ENCODE measurements at places on chromosomes 3 and 15.

DNA sequence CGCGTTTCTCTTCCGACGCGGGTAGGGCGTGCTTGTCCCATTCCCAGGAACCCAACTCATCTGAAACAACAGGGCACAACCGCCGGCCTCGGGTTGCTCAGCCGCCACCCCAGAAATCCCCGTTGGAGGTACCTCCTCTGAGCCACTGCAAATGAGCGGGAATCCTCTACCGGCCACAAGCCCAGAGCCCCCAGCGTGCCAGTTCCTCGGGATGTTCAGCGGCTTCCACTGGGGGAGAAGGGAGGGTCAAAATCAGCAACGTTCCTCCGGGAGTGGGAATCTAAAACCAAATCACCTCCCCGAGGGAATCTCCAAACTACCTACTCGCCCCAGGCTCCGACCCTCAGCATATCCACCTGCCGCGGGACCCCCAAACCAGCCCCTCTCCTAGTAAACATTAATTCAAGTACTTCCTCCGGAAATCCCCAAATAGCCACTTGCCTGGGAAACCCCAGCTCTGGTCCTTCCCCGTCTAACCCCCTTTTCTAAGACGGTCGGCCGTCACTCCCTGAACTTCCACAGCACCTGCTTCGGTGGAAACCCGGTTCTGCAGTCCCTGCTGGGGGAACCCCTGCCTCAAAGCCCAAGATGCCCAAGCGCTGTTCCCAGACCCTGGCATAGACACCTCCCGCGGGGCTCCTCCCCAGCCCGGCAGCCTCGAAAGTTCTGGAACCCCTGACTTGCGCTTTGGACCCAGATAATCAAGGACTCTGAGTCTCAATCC lies 887 bp downstream of the OXTR start:
- DNase-seq, result no peak

DNA sequence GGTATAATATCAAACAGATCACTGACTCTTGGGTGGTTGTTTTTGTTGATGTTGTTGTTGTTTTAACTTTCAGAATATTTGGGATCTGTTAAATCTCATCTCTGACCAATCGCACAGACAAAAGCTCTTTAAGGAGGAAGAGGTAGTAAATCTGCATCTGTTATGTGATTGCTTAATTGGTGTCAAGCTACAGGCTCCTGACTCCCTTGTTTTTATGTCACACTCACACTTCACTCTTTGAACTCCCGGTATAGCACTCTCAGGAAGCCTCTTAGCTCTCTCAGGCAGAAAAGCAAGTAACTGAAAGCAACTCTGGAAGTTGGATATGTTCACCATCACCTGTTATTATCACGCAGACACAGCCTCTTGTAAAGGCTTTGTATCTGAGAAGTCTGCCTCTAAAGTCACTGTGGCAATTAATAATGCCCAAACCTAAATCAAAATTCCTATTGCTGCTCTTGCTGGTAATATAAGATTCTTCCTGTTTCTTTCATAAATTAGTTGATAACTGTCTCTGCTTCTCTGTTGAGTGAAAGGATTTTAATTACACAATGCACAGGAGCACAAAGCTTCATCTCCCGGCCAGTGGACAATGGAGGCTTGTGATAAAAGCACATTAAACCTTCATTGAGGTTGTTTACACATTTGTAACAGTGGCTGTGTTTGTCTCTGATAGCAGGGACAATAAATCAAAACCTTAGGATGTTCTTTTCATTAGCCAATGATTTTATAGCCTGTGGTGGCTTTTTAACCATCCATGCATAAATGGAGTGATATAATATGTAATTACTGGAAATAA lies 576.7 kb downstream of the MFSD1 start:
- no peak for DNase-seq

DNA sequence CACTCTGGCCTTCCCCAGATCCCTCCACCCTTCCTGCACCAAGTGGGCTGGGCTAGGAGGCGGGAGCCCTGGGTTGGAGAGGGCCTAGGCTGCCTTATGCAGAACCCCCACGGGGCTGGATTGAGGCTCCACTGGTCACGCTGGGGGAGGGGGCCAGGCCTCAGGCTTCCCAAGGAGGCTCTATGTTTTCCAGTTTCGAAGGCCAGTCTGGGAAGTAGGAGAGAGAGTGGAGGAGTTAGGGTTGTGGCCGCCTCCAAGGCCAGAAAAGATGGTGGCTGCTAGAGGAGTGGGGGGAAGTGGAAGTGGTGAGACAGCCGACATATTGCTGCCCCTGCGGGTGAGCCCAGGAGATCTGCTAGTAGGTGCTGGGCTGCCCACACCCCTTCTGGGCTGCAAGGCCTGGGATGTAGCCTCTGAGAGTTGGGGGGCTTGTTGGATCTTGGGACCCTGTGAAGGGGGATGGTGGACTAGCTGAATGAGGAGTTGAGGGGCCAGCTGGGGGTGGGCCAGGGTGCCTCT lies 1.2 kb downstream of the GNAI2 start:
- DNase-seq, result no peak

- no peak for DNase-seq
These were observed 1014.1 kb upstream of the SEMA6D start for GRCh38 chr15:46703020-46703861.

DNA sequence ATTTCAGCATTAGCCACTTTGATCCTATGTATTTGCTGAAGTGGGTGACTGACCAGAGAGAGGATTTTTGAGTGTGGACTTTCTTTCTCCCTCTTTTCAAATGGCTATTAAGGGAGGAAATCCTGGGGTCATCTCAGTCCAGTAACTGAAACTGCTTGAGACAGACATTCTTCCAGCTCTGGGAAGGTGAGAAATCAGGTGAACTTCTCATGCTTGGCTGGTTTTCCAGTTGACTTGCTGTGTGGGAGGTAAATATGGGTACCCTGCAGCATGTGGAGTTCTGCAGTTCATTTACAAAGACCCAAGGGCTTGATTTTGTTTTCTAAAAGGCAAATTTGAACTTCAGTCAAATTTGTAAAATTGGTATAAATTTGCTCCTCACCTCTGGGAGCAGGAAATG lies 461.1 kb upstream of the TBL1XR1 start:
- no peak for DNase-seq

- DNase-seq, result no peak
These were observed 267.6 kb downstream of the CNTN3 start for GRCh38 chr3:74346896-74347295.

DNA sequence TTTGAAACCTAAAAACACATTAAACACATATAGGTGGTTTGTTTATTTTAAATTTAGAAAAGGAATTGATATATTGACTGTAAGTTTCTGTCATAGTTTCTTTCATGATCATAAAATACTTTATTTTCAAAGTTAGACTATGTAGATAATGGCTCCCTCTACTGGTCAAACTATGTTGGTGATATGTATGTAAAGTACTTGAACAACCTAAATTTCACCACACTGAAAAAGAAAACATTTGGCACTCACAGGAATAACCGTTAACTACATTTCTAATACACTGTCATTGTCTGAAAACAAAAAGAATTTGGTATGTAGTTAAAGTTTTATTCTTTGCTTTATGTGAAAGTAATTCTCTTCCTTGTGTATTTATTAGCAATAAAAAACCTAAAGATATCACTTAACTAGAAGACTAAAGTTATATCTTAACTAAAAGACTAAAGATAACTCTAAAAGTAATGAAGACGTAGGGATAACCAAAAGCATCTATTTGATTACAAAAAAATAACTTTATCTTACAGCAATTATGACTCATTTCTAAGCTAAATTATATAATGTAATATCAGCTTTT lies 427.5 kb downstream of the VGLL3 start:
- no peak for DNase-seq

- no peak for DNase-seq
These were observed 246.1 kb downstream of the NR2F2 start for GRCh38 chr15:96576596-96576995.

- no peak for DNase-seq
These were observed 23.3 kb upstream of the CHMP2B start for GRCh38 chr3:87203809-87204208.

DNA sequence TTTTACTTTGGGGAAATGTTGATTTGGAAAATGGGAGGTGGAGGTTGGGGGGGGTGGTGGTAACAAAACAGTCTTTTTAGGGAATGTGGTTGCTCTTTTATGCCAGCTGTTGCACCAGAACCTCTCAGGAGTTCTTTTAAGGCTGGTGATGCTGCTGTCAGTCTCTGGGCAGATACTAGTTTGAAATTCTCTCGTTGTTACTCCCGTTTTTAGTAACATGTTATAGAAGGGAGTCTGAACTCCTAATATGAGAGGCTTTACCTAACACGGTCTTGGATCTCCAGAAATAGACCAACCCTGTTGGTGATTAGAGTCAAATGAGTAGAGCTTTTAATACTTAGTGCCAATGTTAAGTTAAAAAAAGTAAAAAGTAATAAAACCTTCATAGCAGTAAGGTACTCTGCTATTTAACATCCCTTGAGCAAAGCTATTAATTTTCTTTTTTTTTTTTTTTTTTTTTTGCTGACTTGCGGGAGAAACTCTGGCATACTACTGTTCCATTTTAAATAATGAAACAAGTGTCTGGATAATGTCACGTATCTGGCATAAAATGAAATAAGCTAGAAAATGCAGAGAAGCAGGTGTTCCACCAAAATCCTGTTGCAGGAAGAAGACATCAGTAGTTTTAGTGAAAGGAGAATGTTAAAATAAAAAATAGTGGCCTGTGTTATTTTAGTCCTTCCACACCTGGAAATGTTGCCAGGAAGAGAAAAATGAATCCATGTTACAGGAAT lies 156.7 kb downstream of the CACNA1D start:
- no peak for DNase-seq

DNA sequence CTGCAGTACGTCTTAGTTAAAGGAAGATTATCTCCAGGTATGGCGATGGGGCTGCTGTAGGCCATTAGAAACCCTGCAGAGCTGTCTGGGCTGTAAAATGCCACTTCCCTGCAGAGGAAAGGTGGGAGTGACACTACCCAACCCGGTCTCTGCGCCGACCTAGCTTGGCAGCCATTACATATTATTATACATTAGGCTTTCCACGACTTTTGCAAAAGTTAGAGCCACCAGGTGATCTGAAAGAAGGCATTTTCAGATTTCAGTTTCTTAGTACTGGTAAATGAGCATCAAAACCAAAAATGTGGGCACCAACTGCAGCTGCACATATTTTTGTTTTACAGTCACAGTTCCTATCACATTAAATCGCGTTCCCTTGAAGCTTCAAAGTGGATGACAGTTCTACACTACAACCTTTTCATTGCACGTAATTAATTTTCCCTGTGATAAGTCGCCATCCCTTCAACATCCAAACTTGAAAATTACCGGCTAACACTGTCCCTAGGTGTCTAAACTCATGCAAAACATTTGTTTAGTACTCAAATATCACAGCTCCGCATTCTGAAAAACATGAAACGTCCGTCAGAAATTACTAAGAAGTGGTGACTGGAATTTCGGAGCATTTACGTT lies 81.4 kb upstream of the CHD2 start:
- DNase-seq, result no peak

GRCh38 chr3:100650651-100651619 lies 41.5 kb downstream of the ADGRG7 start:
- no peak for DNase-seq

DNA sequence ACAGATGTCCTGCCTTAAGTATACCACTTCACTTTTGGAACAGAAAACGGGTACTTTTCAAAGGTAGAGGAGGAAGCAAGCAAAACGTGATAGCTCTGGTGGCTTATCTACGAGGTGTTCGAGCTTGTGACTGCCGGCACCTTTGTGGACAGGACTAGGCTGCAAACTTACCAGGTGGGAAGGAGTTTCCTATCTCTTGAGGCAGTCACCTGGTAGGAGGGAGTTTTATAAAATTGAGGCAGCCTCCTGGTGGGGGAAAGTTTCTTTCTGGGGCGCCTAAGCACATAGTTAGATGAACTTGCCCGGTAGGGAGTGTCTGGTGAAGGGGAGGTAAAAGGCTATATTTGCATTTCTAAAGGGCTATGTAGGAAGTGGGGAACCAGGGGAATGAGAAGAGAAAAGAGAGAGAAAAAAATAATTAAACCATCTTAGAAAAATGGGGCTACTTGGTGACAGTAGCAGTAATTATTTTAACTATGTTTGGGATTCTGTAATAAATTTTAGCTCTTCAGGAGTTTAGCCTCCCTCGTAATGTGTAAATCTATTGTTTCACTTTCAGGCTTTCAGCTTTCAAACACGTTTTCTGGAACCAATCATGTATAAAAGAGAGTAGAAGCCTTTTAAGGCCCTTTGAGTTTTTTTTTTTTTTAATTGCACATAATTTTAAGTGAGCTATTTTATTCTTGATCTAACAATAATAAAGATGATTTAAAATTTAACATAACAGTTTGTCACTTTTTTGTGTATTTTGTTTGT lies 131.0 kb downstream of the IL5RA start:
- DNase-seq, result no peak

DNA sequence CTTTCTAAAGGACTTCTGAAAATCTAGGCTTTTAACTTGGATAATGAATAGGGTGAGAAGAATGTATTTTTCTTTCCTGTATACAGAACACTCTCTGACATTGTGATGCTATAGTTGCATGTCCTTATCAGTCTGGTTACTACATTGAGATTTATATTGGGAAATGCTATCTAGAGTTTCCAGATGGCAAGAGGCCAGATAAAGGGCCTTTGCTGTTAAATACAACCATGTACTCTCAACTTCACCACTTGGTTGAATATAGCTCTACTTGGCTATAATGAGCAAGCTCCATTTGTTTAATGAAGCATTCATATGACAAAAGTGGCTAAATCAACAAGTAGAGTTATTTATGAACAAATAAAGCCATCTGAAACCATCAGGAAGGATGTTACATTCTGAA lies 91.0 kb downstream of the IGSF11 start:
- DNase-seq, result no peak

DNA sequence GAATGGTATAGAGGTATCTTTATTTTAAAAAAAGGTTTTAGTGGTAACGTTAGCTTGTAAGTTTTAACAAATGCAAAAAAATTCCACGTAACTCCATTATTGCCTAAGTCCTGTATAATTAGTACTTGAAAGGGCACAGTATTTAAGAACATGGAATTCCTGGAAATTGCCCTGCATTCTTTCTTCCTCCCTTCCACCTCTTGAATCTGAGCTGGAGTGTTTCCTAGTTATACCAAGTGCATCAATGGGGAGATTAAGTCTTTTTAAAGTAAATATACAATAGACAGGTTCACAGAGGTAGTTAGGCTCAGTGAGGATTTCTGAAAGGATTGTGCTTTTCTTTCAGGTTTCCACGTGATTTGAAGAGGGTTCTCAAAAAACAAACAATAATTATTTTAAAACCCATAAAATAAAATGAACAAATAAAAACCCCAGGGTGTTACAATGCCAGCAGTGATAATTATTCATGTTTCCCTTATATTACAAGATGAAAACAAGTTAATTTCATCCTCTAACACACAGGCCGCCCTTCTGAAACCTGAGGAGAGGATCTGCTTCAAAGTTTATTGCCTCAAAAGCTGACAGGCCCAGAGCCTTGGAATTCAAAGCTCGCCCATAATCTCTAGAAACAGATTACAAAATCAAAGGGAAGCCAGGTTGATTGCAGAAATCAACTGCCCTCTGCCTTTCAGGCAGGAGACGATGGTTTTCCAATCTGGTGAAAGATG lies 128.8 kb upstream of the LMOD3 start:
- DNase-seq, result no peak

GRCh38 chr15:52037889-52038505 lies 19.0 kb downstream of the MAPK6 start:
- no peak for DNase-seq

All from stimulated activated CD8-positive, alpha-beta memory T cell treated with anti-CD3 and anti-CD28 coated beads, Interleukin-15, amount 100 ng/mL, for 24 hours (primary cell).